Vagina (tissue), 2 donors: ENCODE measurements at places on chromosomes 3 and 15.

- H3K36me3 ChIP-seq: no peaks in the 10 kb centered on the region
- H3K4me3 ChIP-seq: no peak overlapping the region
- no peaks in the 10 kb centered on the region for H3K27me3 ChIP-seq
- no peaks in the 10 kb centered on the region for H3K4me1 ChIP-seq
- H3K27ac ChIP-seq: no peak overlapping the region
Observed at GRCh38 chr3:66110840-66111239, 72.1 kb upstream of the MAGI1 start.

DNA sequence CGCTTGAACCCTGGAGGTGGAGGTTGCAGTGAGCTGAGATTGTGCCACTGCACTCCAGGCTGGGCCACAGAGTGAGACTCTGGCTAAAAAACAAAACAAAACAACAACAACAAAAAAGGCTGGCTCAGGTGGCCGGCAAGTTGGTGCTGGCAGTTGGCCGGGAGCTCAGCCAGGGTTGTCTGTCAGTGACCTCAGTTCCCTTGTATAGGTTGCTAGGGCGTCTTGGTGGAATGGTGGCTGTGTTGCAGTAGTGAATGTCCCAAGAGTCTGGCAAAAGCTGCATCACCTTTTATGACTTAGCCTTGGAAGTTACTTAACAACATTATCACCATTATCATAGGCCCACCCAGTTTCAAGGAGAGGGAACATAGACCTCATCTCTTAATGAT is 40.6 kb downstream of the ASB7 start:
- H3K4me3 ChIP-seq: no peak overlapping the region
- no peaks in the 10 kb centered on the region for H3K36me3 ChIP-seq
- H3K4me1 ChIP-seq: no peaks in the 10 kb centered on the region

GRCh38 chr3:142857056-142857455 is 31.8 kb downstream of the PCOLCE2 start:
- H3K4me3 ChIP-seq: no peak overlapping the region
- no peaks in the 10 kb centered on the region for H3K27me3 ChIP-seq
- H3K36me3 ChIP-seq: no peaks in the 10 kb centered on the region
- no peak for DNase-seq

GRCh38 chr3:130711565-130712324 is 34.9 kb downstream of the PIK3R4 start:
- H3K4me3 ChIP-seq: no peak overlapping the region
- H3K27ac ChIP-seq: no peak overlapping the region
- no peaks in the 10 kb centered on the region for H3K4me1 ChIP-seq
- H3K27me3 ChIP-seq: no peaks in the 10 kb centered on the region

DNA sequence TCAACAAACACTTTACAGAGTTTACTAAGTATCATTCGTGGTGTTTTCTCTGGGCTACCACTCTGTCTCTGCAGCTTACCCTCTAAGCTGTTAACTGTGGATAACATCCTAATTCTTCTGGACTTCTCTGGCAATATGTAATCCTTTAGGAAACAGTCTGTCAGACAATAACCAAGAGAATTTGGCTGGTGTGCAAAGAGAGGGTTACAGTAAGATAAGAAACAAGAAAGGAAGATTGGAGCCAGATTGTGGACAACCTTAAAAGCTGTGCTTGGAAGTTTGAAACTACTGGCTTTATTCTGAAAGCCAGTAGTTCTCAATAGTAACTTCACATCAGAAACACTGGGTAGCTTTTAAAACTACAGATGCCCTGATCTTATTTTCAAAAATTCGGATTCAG is 778 bp downstream of the ARL6 start:
- H3K4me3 ChIP-seq: peak overlapping the region; percentile 57
- no peaks in the 10 kb centered on the region for H3K27me3 ChIP-seq
- no peak overlapping the region for H3K27ac ChIP-seq
- no peak for DNase-seq

DNA sequence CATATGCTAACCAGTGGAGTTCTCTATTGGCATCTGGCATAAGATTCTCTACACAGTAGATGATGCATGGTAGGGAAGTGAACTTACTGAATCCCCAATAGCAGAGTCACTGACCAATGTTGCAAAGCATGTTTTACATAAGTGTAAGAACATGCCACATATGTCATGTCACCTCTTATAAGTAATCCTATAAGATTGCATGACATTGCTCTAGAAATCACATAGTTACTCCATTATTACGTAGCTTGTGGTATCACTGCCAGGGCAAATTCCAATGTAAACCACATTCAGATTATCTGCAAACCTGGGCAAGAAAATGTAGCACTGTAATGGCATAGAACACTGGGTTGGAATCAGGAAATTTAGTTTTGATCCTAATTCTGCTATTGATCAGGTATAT is 198.2 kb upstream of the UMPS start:
- no peaks in the 10 kb centered on the region for H3K36me3 ChIP-seq
- no peak overlapping the region for H3K4me3 ChIP-seq
- H3K4me1 ChIP-seq: no peaks in the 10 kb centered on the region
- no peak for DNase-seq

GRCh38 chr15:34754171-34754601 is 612 bp downstream of the GJD2 start:
- DNase-seq: no peak
- no peaks in the 10 kb centered on the region for H3K4me1 ChIP-seq
- no peak overlapping the region for H3K4me3 ChIP-seq

DNA sequence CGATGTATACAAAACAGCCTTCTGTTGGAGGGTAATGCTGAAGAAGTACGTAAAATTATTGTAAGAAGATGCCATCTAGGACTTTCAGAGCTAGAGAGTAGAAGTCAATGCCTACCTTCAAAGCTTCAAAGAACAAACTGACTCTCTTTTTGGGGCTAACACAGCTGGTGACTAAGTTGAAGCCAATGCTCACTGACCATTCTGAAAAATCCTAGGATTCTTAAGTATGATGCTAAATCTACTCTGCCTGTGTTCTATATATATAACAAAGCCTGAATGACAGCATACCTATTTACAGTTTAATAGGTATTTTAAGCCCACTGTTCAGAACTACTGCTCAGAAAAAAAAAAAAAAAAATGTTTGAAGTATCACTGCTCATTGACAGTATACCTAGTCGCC is 18.9 kb downstream of the ADPGK start:
- H3K4me1 ChIP-seq: no peaks in the 10 kb centered on the region
- H3K27me3 ChIP-seq: no peaks in the 10 kb centered on the region
- no peak for DNase-seq
- H3K4me3 ChIP-seq: no peak overlapping the region
- no peak overlapping the region for H3K27ac ChIP-seq

DNA sequence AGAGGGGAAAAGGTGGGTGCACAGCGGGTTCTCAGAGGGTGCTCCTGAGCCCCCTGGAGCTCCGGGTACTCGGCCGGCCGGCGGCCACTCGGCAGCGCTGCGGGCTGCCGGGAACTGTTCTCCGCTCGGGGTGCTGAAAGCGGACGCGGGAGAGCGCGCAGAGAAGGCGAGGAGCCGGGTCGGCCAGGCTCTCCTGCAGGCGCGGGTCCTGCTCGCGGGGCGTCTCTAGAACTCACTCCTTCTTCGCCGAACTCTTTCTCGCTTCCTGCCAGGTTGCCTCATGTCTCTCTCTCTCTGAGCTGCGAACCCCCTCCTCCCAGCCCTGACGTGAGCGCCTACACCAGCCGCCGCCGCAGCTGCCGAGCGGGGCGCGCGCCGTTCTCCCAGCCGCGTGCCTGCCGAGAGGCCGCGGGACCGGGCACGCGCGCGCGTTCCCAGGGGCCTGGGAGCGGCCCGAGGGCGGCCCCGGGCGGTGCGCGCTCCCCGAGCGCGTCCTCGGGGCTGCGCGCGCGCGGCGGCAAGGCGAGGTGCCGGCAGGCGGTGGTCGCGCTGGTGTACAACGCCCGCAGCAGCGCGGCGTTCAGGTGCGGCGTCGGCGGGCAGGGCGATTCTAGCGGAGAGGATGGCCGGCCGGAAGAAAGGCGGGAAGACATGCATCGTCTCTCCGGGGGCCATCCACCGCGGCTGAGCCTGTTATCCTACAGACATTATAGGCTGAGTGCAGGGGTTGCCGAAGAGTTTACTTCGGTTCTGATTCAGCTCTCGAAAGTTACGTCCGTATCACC is at the start of gene PEX5L:
Gene PEX5L, minus strand, starts transcription at position 267 of the 785 bp plus-strand sequence. CDS start 338 bp downstream, outside the sequence.
- no peaks in the 10 kb centered on the region for H3K36me3 ChIP-seq
- no peak within 1 kb of the TSS for H3K27ac ChIP-seq
- DNase-seq: no peak
- H3K27me3 ChIP-seq: no peaks in the 10 kb centered on the region
